ENCODE measurements at places on chromosomes 2 and 18.

DNA sequence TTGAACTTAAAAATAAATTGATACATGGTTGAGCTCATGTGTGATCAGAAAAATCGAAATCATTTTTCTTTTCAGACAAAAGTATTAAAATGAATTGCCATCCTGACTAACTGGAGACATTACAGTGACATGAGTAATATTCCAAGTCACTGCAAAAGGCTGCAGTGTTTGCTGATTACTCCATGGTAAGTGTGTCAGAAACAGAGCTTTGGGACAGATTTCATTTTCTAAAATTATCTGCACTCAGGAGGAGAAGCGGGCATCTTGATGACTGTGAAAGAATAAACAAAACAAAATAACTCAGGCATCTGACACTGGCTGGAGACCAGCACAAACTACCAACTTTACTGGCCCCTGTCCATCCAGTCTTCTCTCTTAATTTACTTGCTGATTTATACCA, 312.3 kb upstream of the PIK3C3 start:
- ATAC-seq = no peak

DNA sequence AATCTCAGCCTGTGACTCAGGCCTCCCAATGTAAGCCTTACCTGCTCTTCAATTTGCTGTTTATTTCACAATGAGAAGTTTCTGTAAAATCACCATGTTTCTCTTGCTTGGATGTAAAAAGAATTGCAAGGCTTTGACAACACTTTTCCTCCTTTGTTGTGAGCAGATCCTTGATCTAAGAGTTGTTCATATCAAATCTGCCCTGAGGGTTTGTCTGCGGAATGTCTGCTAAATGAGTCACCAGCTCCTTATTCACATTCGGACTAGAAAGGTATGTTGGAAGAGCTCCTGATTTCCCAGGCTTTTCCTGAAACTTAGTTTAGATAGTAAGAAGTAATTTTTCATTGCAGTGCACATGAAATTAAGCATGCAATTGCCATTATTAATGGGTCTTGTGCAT, 268.2 kb upstream of the TCF4 start:
- ATAC-seq = no peak

DNA sequence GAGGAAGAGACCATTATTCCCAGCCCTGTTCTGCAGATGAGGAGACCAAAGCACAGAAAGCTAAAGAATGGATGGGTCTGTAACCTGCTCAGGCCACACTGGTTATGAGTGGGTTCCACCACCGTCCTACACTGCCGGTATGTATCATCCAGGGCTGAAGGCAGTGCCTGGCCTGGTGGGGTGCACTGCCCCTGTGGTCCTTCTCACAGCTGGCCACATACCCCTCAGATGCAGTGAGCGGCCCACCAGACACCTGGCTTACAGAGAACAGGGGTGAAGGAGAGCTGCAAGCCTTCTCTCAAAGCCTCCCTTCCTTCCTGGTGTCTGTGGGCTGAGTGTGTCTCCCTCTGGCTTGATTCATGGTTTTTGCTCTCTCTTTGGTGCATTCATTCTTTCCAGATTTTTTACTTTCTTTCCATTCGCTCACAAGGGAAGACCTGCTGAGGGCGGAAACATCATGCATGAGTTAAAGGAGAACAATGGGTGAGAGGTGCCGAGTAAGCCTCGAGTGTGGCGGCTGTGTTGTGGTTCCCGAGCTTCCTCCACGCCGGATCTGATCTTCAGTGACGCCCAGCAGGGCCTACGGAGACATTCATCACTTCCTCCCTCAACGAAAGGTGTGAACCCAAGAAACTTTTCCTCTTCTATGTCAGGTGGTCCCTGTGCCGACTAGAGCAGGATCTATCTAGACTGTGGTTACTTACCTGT, 62.1 kb upstream of the REL start:
- peak; percentile 90 for ATAC-seq

GRCh38 chr2:225670111-225670974, 270.8 kb downstream of the NYAP2 start:
- no peak for ATAC-seq

DNA sequence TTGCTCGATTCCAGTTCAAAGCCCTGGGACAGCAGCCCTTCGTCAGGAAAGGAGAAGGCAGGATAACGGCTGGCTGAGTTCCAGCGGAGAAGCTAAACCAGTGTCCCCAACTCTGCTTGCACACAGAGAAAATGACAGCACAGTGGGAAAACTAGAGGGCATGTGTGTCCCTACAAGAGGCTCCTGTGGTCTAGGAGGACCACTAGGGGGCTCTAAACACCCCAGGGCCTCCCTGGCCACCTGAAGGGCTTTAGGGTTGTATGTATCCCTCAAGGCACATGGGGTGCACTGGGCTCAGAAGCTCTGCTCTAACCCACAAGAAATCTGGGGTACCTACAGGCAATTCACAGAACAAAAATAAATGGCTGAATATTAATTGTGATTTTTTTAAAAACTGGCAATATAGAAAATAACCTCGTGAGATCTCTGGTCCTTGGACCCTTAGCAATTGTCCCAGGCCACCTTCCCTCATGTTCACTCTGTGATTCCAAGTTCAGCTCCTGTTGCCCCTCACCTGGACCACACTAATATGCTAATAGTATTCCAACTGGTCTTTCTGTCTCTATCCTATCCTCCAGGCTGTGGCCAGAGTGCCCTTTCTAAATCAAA, 17.5 kb downstream of the STAT1 start:
- peak; percentile 23 for ATAC-seq

DNA sequence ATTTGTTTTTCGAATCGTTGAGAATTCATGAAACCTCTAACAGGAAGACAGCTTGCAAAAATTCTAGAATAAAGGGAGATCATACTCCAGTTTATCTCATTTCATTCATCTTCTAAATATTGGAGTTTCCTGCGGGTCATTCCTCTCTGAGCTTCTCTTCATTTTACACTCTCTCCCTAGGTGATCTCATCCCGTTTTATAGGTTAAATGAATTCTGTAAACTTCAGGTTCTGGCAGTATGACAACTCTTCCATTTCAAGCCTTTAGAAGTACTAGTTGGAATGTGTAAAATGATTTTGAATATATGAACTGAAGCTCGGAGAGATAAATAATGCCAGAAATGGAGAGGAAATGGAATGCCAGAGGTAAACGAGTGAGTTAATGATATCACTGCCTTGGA, 312.4 kb downstream of the METTL4 start:
- ATAC-seq = no peak

- no peak for ATAC-seq
These were observed 32.0 kb downstream of the MARCHF4 start for GRCh38 chr2:216340280-216340631.

DNA sequence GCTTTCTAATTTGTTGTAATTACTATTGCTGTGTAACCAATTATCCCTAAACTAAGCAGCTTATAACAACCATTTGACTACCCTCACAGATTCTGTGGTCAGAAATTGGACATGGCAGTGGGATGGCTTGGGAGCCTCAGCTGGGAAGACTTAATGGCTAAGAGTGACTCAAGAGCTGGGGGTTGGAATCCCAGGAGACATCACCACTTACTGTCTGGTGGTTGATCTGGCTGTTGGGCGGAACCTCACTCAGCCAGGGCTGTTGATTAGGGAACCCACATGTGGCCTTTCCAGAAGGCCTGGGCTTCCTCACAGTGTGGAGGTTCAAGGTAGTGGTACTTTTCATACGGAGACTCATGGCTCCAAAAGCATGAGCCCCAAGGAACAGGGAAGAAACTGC, 49.8 kb downstream of the E2F6 start:
- no peak for ATAC-seq

GRCh38 chr2:122469147-122469546, 713.7 kb downstream of the TSN start:
- no peak for ATAC-seq

- ATAC-seq = no peak
These were observed 59.9 kb upstream of the LRATD1 start for GRCh38 chr2:14572633-14573032.

- no peak for ATAC-seq
These were observed 149.0 kb downstream of the DSEL start for GRCh38 chr18:67367540-67367939.

Data from activated CD4-positive, CD25-positive, alpha-beta regulatory T cell treated with anti-CD3 and anti-CD28 coated beads, Interleukin-2, amount 50 U/mL, for 24 hours (primary cell).